EH (cell line): ENCODE measurements at places on chromosomes 12 and 14.
A peak's percentile ranks its signal among the peaks of the same experiment; 100 is the strongest.

- DNase-seq, result no peak
These were observed 17.1 kb downstream of the HELB start for GRCh38 chr12:66319266-66319954.

DNA sequence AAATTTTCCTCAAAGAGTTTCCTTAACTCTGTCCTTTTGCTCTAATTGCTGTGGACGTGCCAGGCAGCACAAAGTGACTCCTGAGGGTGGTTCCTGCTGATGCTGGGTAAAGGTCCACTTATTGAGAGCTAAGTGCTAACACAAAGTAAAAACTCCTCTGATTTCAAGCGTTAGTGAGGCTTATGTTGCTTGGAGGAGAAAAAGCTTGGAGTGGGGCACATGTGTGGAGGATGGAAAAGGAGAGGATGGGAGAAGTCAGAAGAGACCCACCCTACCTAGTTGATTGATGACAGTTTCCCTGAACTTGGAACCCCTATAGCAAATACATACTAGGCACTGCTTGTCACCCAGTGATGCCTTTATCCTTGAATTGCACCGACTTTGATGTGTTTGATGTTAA lies 10.1 kb upstream of the SLC11A2 start:
- DNase-seq, result no peak

DNA sequence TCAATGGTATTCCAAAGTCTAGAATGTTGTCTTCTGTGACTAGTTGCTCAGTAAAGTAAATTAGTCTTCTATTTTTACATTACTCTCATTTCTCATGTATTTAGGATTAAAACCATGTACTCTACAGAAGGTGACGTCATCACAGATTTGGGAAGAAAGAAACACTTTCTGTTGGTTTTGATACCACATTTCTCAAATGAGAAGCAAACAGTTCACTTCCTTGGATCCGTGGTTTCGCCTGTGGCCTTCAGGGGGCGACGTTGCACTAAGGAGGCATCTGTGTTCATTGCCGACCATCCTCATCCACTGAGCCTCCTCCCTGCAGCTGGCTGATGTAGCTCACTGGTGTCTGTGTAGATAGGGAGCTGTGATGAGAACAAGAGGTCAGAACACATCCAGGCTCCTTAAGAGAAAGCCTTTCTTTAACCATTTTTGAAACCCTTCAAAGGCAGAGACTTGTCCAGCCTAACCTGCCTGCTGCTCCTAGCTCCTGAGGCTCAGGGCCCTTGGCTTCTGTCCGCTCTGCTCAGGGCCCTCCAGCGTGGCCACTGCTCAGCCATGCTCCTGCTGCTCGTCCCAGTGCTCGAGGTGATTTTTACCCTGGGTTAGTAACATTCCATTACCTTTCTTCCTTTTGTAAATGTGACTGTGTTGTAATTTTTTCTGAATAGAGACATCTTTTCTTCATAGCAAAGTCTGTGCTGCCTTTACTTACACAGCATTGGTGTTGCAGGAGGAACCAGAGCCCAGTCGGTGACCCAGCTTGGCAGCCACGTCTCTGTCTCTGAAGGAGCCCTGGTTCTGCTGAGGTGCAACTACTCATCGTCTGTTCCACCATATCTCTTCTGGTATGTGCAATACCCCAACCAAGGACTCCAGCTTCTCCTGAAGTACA lies 220.6 kb upstream of the OR4E1 start:
- no peak for DNase-seq

DNA sequence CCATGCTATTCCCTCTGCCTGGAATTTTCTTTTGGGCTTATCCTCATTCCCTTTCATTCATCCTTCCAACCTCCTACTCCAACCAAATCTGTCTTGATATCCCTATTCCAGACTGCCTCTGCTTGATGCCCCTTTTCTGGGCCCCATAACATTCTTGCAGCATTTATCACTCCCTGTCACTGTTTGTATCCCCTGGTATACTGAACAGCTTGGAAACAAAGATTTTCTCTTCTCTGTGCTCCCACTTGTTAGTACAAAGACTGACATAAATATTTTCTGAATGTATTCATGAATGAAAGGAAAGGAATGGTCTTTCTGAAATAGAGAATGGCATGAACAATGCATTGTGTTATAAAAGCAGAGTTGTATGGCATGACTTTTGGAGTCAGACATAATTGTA lies 7.5 kb downstream of the IRAK4 start:
- peak; percentile 42 for DNase-seq

GRCh38 chr14:77654001-77654441 lies 37.6 kb upstream of the SPTLC2 start:
- no peak for DNase-seq

DNA sequence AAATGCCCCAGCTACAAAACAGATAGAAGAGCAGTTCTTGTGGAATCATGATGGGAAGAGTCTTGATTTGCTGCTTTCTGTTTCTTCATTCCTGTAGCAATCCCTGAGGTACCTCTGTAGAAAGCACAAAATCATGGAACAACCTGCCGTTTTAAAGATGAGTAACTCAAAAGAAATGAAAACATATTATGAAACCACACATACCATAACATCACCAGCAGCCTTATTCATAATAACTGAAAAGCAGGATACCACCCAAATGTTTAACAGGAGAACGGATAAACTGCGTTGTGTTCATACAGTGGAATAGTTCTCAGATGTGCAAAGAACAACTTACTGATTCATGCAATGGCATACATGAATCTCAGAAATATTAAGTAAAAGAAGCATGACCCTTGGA lies 188.1 kb downstream of the RGS6 start:
- DNase-seq, result no peak

DNA sequence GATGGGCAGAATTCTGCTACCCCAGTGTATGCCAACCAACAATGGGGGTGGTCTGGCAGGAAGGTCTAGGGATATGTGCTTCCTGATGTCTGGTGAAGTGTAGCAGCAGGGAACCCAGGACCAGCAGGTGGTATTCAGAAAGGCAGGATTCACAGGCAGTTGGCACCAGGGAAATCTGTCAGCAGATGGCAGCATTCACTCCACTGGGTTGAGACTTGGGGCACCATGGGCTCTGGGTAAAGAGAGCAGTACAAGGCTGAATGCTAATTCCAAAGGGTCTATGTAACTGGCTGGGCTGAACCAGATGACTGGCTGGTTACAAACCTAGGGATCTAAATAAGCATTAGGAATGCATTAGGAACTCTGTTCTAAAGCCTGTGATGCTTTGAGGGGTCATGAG lies 466.9 kb upstream of the STXBP6 start:
- no peak for DNase-seq

GRCh38 chr14:92525322-92526095 lies 11.9 kb downstream of the RIN3 start:
- no peak for DNase-seq

GRCh38 chr12:26678697-26679660 lies 154.0 kb downstream of the ITPR2 start:
- peak; percentile 55 for DNase-seq

DNA sequence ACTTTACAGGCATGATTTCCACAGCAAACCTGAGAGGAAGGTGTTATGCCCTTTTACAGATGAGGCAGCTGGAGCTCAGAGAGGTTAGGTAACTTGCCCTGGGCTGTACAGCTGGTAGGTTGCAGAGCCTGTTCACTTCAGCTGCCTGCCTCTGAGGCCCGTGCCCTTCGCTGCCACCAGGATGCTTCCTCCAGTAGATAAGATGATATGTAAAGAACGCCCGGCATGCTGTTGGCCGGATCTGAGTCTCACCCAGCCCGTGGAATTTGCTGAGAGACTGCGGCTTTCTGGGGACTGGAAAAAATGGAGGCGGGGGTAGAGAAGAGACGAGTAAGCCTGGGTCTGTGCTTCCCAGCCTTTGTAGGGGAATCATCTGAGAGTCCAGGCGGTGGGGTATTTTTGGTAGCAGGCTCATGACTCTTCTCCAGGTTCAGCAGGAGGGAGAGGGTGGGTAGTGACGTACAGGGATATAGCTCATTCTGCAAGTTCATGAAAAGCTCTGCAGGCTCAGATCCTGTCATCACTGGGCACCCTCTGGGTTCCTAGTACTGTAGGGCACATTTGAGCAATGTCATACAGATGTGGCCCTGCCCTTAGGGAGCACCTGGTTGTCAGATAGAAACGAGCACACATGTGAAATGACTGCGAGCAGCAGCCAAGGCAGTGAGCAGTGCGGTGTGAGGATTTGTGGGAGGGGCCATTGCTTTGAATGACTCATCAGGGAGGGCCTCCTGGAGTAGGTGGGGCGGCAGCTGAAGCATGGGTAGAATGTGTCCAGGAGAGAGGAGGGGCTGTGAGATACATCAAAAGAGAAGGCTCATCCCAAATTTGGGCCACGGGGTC lies 159.4 kb downstream of the TSPAN9 start:
- DNase-seq, result peak; percentile 75

DNA sequence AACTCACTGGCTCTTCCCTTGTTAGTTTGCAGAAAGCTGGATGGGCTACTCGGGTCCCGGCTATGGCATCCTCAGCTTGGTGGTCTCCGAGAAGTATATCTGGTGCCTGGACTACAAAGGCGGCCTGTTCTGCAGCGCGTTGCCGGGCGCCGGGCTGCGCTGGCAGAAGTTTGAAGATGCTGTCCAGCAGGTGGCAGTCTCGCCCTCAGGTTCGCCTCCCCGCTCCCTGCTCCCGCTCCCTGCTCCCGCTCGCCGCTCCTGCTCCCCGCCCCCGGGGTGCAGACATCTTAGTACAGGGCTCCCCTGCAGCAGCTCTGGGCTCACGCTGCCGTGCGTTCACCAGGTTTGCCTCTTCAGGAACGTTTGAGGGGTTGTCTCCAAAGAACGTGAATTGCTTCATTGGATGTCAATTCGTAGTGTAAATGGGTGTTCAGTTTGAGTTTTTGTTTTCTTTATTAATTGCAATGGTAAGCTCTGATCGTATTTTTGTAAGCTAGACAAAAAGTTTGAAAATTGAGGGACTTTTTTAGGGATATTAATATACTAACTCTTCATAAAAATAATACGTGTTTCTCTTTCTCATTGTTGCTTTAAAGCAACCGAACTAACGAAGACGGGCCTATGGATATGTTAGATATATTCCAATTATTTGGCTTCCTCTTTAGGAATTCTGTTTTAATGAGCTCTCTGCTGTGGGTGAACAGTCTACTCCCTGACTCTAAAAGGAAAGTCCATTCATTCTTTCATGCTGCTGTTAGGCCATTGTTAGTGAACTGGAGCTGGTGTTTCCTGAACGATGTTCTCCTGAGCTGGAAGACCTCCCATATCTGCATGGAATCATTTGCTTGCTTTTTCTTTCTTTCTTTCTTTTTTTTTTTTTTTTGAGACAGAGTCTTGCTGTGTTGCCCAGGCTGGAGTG lies 71.3 kb downstream of the ANKRD9 start:
- DNase-seq, result peak; percentile 77

- no peak for DNase-seq
These were observed 187.3 kb downstream of the CHST11 start for GRCh38 chr12:104643819-104644669.

GRCh38 chr14:88189417-88190191 lies 133.5 kb downstream of the KCNK10 start:
- peak; percentile 80 for DNase-seq

- DNase-seq, result no peak
These were observed 64.4 kb upstream of the KICS2 start for GRCh38 chr12:64286521-64286920.

DNA sequence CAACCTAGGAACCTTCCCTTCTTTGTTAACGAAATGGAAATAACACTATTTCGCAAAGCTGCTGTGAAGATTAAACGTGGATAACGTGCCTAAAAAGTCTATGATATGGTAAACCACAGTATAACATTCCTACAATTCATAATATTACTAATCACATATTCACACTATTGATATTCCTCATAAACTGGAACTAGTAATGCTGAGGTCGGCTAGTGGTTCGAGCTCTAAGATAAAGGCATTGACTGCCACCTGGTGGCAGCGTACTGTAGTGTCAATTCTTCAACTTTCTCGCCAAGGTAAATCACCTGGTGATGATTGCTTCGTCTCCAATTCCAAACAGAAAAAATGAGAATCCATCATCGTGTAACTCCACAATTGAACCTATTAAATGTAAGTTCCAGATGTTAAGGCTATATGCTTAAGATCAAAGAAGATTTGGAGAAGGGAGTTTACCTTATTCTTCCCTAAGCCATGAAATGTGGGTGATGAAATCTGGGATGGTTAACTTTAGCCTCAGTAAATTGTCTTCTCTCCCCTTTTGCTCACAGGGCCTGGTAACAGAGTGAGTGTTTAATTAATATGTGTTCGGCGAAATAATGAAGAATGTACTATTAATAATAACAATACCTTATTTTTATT lies 197.5 kb upstream of the TMEM132C start:
- peak; percentile 64 for DNase-seq

GRCh38 chr14:61841145-61841544 lies 78.9 kb downstream of the SNAPC1 start:
- DNase-seq, result peak; percentile 37

- DNase-seq, result no peak
These were observed 28.7 kb downstream of the PPP2R5C start for GRCh38 chr14:101790232-101790631.

- DNase-seq, result peak; percentile 86
These were observed 37.2 kb downstream of the ATP2B1 start for GRCh38 chr12:89671469-89671868.

DNA sequence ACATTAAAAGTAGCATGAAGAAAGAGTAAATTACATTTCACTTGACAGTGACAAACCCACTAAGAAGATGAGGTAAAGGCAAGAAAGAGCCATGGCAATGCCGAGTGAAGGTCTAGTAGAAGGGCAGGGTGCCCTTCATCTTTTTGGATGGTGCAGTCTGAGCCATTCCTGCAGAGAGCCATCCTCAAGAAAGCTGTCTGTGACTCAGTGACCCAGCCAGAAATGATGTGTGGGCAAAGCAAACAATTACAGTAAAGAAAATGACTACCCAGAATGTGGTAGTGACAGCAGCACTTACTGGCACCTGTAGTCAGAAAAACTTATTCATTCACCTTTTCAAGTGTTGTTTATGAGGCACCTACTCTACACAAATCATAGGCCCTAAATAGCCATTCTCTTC lies 281.7 kb downstream of the DUSP6 start:
- no peak for DNase-seq

GRCh38 chr12:121501946-121502345 lies 78.9 kb downstream of the KDM2B start:
- DNase-seq, result no peak

GRCh38 chr14:71290301-71290700 lies 383.0 kb downstream of the PCNX1 start:
- DNase-seq, result no peak

GRCh38 chr14:21874167-21874566 lies 200.5 kb upstream of the OR4E1 start:
- DNase-seq, result no peak
